CD4-positive, CD25-positive, alpha-beta regulatory T cell (primary cell): ENCODE measurements at places on chromosomes 11 and 22. TPM values are rescaled to one million over a fixed set of nuclear protein-coding genes. Genes with fewer than 3 reads are reported as not detected.

ZC3H12C gene
- 3.0 TPM for total RNA-seq

PTPRJ gene
- total RNA-seq, result 81.8 TPM

MMP13 gene
- total RNA-seq, result not detected

PHLDB1 gene
- total RNA-seq, result 1.2 TPM

CARD16 gene
- 109 TPM for total RNA-seq
